Caki2 (cell line): ENCODE measurements at places on chromosomes 13 and 19.

- no peak for DNase-seq
Observed at GRCh38 chr19:58098682-58098998, 609 bp upstream of the ZSCAN18 start.

GRCh38 chr19:53019684-53020083 is 6.0 kb downstream of the ERVV-1 start:
- DNase-seq: no peak

GRCh38 chr19:582497-583197 is 7.0 kb upstream of the HCN2 start:
- DNase-seq: no peak

DNA sequence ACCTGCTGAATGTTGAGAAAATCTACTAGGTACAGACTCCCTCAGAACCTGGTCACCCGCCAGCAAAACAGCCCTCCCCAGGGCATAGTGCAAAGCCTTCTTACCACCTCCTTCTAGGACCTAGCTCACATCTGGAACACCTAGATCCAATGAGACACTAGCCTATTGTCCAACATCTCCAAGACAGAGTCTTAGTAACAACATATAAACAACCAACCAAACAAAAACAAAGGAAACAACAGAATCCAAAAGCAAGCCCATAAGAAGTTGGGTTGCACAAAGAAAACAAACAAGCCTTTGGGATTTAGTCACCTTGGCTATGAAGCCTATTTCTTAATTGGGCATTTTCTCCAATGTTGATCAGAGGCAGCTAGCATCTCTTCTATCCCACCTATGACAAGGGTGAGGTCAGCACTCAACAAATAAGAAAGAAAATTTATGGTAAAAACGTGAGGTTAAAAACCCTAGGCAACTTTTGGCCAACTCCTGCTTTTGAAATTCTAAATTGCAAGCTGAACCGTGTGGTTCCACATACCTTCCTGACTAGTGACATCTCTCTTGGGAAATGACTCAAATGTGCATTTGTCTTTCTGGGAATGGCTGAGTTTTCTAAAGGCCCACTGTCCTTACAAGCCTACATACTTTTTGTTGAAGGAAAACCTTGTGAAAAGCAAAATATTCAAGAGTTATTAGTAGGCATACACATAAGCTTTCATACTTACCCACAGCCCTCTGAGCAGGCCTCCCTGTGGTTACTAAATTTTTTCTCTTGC is 66.7 kb downstream of the FAM216B start:
- DNase-seq: no peak

DNA sequence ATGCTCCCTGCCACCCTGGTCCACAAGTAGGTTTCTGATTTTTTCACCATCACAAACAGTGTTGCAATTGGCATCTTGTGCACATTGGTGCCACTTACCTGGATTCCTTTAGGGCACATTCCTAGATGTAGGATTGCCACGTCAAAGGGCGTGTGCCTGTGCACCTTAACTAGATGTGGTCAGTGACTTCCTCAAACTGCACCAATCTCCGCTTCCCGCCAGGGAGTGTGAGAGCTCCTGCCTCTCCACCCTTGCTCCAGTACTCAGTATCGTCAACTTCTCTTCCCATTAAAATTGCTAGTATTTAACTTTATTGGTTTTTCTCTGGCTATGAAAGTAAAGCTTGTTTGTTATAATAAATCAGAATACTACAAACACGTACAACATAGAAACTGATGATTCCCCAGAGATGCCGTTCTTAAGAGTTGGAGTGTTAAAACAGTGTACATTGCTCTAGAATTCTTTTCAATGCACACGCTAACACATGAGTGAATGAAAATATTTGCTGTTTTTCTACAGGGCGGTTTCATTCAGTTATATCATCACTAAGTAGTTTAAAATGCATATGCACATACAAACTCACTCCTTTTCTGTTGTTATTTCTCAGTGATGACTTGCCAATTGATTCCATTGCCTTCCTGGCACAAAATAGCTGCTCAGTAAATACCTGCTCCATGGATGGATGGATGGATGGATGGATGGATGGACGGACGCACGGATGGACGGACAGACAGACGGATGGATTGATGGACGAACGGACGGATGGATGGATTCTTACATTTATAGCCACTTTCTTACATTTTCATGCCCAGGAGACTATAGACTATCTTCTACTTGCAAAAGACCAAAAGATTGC is 23.4 kb downstream of the CCNE1 start:
- no peak for DNase-seq

GRCh38 chr19:38571682-38572081 is 46.1 kb downstream of the MAP4K1 start:
- no peak for DNase-seq

GRCh38 chr13:111659219-111659775 is 338.9 kb downstream of the TEX29 start:
- DNase-seq: peak; percentile 8

GRCh38 chr13:52597676-52598075 is 44.6 kb upstream of the HNRNPA1L2 start:
- DNase-seq: no peak

- no peak for DNase-seq
Observed at GRCh38 chr13:26568132-26568815, 10.8 kb downstream of the WASF3 start.
